Mucosa of gallbladder (tissue), 1 donor: ENCODE measurements at places on chromosomes 6 and 20.

DNA sequence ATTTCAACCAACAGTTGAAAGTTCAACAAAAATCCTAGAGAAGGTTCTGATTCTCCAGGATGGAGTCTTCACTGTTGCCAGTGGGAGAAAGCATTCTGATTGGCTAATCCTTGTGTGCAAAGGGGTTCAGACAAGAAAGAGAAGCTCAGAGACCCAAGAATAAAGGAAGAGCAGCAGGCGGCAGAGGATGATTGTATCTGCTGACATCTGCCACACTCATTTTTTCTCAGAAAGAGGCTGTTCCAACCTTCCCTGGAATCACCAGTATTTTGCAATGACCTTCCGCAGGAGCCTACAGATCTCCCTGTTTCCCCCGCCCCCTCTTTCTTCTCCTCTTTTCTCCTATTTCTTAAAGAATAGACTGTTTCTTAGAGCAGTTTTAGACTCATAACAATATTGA, 376.7 kb downstream of the CDH26 start:
- DNase-seq, result no peak

GRCh38 chr6:30450909-30451841, 38.1 kb upstream of the HLA-E start:
- peak; percentile 60 for DNase-seq

GRCh38 chr6:22838345-22838744, 269.0 kb downstream of the HDGFL1 start:
- no peak for DNase-seq

DNA sequence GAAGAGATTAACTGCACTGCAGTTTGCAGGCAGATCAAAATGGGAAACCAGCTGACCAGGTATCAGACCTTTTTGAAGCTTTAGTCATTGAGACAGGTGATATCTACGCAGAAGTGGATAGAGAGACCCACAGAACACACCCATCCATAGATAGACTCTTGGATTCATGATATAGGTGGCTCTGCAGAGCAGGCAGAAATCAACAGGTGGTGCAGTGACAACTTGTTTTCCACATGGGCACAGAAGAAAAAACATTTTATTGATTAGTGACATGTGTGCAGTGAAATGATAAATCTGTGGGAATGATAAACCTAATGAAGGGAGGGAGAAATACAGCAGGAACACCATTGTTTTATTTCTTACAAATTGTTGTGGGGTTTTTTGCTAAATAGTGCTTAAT, 45.2 kb downstream of the NUDT3 start:
- DNase-seq, result no peak

GRCh38 chr6:85002847-85003246, 238.4 kb upstream of the TBX18 start:
- DNase-seq, result no peak

DNA sequence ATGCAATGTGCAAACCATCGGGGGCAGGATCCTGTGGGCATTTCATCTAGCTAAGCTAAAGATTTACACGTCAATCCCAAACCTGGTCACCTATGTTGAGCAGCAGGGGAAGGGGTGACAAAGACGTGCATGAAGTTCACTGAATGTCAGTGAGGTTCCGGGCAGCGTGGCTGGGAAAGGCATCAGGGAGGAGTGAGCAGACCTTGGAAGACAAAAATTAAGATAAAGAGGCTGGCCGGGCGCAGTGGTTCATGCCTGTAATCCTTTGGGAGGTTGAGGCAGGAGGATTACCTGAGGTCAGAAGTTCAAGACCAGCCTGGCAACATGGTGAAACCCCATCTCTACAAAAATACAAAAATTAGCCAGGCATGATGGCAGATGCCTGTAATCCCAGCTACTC, 126.1 kb downstream of the PREX1 start:
- DNase-seq, result no peak
